ENCODE measurements at places on chromosomes 6 and 20. TPM values are rescaled to one million over a fixed set of nuclear protein-coding genes. Genes with fewer than 3 reads are reported as not detected.

GSTA2 gene
- not detected for polyA plus RNA-seq

SLC32A1 gene
- polyA plus RNA-seq = not detected

EYS gene
- polyA plus RNA-seq = 0.01 TPM

ULBP2 gene
- polyA plus RNA-seq = 10.0 TPM

Measured in fibroblast of lung (primary cell).